ENCODE measurements at places on chromosomes 11 and 22. TPM values are rescaled to one million over a fixed set of nuclear protein-coding genes. Genes with fewer than 3 reads are reported as not detected.

OVCH2 gene
- total RNA-seq = not detected

CARD16 gene
- 5.8 TPM for total RNA-seq

MMP1 gene
- total RNA-seq = 0.16 TPM

GSTT2B gene
- 9.1 TPM for total RNA-seq

CHRM1 gene
- not detected for total RNA-seq

KCNJ5 gene
- 23.3 TPM for total RNA-seq
